ENCODE measurements at places on chromosomes 2 and 18. TPM values are rescaled to one million over a fixed set of nuclear protein-coding genes. Genes with fewer than 3 reads are reported as not detected.

Gene FAP
- 82.5 TPM for total RNA-seq

Gene MAB21L4
- total RNA-seq: 0.77 TPM

Gene MRO
- total RNA-seq: 1.3 TPM

Gene SP110
- 15.7 TPM for total RNA-seq

Gene ANKRD36B
- total RNA-seq: 182 TPM

Gene NPPC
- total RNA-seq: 5.2 TPM

Gene CRYGD
- total RNA-seq: 823 TPM

Gene OTOF
- 0.66 TPM for total RNA-seq

Gene EFR3B
- total RNA-seq: 32.6 TPM

Gene ANKRD62
- total RNA-seq: not detected

Gene CDCA7
- 10.7 TPM for total RNA-seq

Gene SPDYA
- 3.7 TPM for total RNA-seq

Gene NAT8
- not detected for total RNA-seq

Gene RGPD3
- 1.3 TPM for total RNA-seq

Gene SCN3A
- total RNA-seq: 40.8 TPM

Gene C2orf78
- not detected for total RNA-seq

Gene WNT6
- total RNA-seq: 1.0 TPM

All from camera-type eye (tissue), 1 donor.